MV-4-11 (cell line): ENCODE measurements at places on chromosomes 3 and 15.

DNA sequence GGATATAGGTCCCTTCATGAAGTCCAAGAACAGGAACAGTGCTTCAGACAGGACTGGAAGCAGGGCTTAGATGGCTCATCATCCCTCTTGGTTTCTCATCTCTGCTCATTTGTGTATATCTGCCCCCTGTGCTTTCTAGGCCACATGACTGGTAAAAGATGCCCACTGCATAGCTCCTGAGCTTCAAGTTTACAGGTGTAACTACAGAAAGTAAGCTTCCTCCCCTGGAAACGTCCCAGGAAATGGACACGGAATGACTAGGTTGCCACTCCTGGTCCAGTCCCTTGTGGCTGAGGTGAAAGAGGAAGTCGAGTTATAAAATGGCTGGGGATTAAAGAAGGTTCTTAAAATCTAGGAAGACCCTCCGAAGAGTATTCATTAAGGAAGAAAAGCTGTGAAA, 32.5 kb downstream of the MYO5A start:
- DNase-seq: peak; percentile 28

- DNase-seq: no peak
These were observed 3.1 kb upstream of the TPRG1 start for GRCh38 chr3:189168711-189169110.

GRCh38 chr15:70199124-70199482, 101.4 kb upstream of the TLE3 start:
- no peak for DNase-seq

GRCh38 chr3:12062605-12063004, 58.4 kb downstream of the SYN2 start:
- DNase-seq: no peak

DNA sequence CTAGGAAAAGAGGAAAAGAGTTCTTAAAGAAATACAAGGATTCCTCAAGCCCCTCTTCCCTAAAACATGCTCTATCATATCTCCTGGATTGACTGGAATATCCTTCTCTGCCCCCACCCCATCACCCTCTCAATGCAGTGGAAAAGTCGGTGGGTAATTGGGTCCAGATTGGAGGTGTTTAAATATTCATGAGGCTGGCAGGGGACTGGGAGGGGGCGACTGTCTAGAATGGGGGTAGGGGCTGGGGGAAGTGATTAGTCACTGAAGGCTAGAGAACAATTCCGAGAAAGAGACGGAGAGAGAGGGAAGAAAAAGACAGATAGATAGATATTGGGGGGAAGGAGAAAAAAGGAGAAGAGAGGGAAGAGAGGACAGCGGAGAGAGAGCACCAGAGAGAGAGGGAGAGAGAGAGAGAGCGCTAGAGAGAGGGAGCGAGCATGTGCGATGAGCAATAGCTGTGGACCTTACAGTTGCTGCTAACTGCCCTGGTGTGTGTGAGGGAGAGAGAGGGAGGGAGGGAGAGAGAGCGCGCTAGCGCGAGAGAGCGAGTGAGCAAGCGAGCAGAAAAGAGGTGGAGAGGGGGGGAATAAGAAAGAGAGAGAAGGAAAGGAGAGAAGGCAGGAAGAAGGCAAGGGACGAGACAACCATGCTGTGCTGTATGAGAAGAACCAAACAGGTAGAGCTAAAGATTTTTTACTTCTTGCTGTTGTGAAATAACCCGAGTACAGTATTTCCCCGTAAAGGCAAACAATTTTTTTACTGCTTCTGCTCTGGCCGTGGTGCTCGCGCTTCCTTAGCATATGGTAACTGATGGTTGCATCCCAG, at the start of gene GAP43:
TSS of gene GAP43 (plus strand) at position 467 of the 825 bp plus-strand sequence. CDS start at position 647, 180 bp downstream.
- DNase-seq: no peak

GRCh38 chr3:81910244-81910852, 148.9 kb upstream of the GBE1 start:
- DNase-seq: peak; percentile 31

GRCh38 chr3:79491029-79491641, 276.7 kb downstream of the ROBO1 start:
- DNase-seq: no peak

DNA sequence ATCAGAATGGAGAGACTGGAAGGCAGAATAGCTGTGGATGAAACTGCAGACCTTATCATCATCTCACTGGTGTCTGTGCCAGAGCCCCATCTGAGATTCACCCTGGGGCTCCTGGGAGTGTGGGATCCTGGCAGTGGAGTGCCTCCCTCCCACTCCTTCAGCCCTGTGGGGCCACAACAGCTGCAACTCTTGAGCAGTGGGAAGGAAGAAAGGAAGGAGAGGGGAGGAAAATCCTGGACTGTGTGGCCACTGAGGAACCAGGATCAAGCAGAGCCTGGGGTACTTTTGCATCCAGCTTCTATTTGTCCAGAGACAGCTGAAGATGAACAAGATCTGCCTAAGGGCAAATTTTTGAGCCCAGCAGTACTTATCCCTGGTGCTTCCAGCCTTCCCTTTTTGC, 13.1 kb upstream of the ALDH1A2 start:
- DNase-seq: no peak

DNA sequence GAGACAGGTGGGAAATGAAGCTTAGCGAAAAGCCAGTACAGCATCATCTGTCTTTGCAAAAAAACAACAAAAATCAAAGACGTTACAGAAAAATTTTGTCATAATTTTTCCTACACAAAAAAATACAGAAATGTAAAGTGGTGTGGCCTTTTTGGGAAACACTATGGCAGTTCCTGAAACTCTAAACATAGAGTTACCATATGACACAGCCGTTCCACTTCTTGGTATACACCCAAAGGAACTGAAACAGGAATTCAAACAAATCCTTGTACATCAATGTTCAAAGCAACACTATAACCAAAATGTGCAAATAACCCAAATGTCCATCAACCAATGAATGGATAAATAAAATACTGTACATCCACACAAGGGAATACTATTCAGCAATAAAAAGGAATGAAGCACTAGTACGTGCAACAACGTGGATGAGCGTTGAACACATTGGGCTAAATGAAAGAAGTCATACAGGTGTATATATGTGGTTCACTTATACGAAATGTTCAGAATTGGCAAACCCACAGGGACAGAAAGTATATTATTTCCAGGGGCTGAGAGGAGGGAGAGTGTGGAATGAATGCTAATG, 46.8 kb downstream of the GLB1 start:
- DNase-seq: peak; percentile 81

GRCh38 chr15:40338921-40339620, 1.7 kb downstream of the CCDC9B start:
- no peak for DNase-seq

DNA sequence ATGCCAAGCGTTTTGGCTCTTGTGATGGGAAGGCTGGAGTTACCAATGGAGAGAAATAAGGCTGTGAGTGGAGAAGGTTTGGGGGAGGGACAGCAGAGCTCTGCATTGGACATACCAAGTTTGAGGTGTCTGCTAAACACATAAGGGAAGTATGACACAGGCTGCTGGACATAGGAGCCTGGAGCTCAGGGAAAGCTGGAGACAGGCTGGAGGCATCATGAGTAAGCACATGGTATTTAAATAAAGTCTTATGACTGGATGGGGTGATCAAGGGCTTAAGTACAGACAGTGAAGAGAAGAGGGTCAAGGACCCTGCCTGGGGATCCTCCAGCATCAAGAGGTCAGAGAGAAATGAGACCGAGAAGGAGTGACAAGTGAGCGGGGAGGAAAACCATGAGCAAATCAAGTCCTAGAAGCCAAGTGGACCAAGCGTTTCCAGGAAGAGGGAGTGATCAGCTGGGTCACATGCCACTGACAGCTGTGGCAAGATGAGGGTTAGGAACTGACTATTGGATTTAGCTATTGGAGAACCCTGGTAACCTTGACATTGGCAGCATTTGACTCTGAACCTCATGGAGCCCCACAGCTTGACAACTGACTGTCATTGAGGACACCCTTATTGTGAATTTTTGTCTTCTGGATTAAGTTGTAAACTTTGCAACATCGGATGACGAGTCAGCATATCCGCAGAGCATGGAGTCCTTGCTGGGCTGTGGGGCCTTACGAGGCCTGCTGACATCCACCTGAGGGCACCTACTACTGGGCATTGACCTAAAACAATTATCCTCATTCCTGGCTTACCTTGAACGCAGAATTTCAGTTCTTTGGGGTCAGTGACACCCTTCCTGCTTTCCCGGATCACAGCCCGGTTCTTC, 78.7 kb upstream of the ETV5 start:
- no peak for DNase-seq

DNA sequence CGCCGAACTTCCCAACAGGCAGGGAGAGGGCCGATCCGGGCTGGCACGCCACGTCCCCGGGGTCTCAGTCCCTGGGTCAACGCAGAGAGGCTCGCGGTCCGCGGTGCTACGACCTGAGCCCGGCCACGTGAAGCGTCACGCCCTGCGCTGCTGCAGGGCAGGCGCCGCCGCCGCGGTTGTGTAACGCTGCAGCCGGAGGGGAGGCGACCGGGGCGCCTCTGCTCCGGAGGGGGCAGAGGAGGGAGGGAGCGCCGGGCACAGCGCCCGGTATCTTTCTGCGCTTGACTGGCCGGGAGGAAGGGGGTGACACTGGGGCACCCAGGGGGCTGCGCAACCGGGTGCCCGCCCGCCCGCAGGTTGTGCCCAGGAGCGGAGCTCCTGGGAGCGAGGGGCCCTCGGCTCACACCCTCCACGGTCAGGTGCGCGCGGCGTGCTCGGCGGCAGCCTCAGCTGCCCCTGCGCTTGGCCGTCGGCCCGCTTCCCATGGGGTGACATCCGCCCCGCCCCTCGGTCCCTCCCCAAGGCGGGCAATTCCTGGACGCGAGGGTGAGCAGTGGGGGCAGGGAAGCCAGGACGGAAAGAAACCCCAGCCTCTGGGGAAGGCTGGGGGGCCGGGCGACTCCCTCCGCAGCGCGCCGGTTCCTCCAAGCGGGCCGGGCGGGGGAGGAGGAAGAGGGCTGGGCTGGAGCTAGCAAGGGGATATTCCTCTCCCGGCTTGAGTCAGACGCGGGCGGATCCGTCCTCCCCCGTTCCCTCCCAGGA, 852 bp upstream of the BHLHE40 start:
- DNase-seq: peak; percentile 89

DNA sequence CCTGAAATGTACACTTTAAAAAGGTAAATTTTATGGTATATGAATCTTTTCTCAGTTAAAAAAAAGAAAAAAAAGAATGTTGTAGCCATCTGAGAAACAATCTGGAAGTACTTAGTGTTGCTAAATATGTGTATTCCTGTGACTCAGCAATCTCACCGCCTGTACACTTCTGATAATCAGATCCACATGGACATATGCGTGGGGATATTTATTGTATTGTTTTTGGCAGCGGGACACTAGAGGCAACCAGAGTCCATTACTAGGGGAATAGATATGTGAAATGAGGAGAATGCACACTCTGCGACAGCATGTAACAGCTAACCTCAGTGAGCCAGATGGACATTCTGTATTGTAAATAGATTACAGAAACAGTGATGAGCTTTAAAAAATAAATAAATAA, 65.4 kb downstream of the AQP9 start:
- DNase-seq: no peak

DNA sequence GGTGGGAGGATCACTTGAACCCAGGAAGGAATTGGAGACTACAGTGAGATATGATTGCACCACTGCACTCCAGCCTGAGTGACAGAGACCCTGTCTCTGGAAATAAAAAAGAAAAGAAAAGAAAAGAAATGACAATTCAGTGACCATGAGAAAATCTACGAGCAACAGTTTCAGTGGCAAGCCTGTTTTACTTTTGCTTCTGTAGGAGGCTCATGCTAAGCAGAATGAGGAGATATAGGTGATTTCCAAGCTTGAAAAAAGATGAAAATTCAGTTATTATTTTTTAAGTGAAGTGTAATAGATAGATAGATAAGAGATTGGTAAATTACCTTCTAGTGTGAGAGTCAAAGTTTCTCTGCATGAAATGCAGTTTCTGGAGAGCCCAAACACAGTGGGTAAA, 651.1 kb downstream of the GRM7 start:
- no peak for DNase-seq

DNA sequence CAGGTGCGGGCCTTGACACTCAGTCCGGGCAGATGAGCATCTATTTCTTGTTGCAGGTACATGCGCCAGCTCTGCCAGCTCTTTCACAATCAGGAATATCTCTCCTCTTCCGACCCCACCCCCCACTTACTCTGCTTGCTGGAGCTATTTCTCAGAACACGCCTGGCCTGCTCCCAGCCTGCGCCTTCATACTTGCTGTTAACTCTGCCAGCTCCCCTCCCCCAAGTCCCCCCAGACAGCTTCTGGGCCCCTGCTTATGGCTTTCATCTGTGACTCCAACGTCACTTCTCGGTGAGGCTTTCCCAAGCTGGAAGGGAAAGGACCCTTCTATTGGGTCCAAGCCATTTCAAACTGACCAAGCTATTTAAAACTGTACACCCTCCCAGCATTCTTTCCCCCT, 15.2 kb downstream of the MAGEF1 start:
- no peak for DNase-seq

- DNase-seq: no peak
These were observed 33.4 kb upstream of the SETD2 start for GRCh38 chr3:47197287-47197686.

GRCh38 chr3:129121792-129122411, at the start of gene RAB43:
Gene RAB43 (minus strand): TSS chr3:129121804. CDS start chr3:129121489, 315 bp downstream.
- DNase-seq: peak; percentile 26

- peak; percentile 53 for DNase-seq
These were observed 60.2 kb upstream of the ACP3 start for GRCh38 chr3:132256989-132257388.

DNA sequence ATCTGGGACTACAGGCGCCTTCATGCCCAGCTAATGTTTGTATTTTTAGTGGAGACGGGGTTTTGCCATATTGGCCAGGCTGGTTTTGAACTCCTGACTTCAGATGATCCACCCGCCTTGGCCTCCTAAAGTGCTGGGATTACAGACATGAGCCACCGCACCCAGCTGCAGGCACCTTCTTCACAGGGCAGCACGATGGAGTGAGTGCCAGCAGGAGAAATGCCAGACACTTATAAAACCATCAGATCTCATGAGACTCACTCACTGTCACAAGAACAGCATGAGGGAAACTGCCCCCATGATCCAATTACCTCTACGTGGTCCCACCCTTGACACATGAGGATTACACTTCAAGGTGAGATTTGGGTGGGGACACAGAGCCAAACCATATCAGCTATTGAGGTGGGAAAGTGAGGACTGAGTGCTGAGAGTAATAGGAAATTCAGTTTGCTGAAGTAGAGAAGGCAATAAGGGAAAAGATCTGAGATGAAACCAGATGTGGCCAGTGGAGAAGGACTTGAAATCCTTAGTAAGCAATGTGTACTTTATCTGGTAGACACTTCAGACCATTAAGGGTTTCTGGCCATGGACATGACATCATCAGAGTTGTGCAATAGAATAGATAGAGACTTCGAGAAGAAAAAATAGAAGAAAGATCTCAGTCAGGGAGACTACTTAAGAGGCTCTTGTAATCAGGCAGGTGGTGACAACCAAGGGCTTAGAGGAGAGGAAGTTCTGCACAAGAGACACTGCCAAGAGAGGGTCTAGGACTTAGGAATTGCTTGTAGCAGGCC, 18.1 kb upstream of the ATP13A5 start:
- DNase-seq: peak; percentile 33

- DNase-seq: no peak
These were observed 193.8 kb upstream of the PPP2R3A start for GRCh38 chr3:135771760-135772159.

GRCh38 chr15:95168951-95169431, 937.6 kb downstream of the MCTP2 start:
- DNase-seq: no peak

- peak; percentile 83 for DNase-seq
These were observed 915 bp upstream of the CALML4 start for GRCh38 chr15:68205954-68206539.
